Esophagus squamous epithelium (tissue), 5 donors: ENCODE measurements at places on chromosomes 6 and 20.

- no peak for DNase-seq
Measured at GRCh38 chr6:154570505-154570904, 60.0 kb upstream of the CNKSR3 start.

DNA sequence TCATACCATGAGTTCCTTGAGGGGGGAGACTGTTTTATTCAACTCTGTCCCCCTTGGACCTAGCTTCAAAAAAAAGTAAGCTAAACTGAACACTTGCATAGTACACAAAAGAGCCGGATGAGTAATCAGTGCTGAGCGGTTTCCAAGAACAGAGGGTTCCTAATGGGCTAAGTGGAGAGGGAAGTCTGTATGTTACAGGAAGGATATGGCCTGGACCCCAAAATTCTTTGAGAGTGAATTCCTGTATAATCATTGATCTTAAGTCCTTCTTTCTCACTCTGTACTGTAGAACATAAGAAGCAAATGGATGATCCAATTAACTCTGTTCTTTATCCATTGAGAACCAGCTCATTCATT lies 324.7 kb upstream of the CNR1 start:
- no peak for DNase-seq

GRCh38 chr20:31719644-31720485 lies 2.8 kb downstream of the BCL2L1 start:
- no peak for DNase-seq

DNA sequence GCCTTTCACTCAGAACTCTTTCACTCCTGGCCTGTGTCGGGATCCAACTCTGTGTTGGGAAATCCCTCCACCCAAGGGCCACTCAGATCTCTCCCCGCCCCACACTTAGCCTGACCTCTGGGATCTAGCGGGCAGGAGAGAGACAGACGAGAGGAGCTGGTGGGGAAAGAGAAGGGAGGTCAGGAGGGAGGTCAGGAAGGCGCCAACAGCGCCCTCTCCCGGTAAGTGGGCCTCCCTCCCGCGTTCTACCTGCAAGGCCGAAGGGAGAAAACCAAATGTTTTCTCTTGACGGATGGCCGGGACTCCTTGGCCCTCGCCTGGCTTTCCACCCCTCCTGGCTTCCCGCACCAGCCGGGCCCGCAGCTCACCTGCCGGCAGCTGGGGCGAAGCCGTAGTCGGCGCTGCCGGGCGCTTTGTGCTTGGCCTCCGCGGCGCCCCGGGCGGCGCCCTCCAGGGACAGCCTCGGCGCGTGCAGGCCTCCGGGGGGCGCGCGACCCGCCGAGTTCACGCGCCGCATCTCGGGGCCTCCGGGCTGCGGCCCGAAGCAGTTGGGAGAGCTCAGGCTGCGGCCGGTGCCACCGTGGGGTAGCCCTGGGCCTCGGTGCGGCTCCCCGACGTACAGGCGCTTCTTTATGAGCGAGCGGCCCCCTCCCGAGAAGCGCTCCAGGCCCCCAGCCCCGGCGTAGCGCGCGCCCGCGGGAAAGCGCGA lies 38.2 kb downstream of the C6orf132 start:
- no peak for DNase-seq

GRCh38 chr6:127539272-127539671 lies 20.1 kb upstream of the MTCL3 start:
- DNase-seq: no peak

DNA sequence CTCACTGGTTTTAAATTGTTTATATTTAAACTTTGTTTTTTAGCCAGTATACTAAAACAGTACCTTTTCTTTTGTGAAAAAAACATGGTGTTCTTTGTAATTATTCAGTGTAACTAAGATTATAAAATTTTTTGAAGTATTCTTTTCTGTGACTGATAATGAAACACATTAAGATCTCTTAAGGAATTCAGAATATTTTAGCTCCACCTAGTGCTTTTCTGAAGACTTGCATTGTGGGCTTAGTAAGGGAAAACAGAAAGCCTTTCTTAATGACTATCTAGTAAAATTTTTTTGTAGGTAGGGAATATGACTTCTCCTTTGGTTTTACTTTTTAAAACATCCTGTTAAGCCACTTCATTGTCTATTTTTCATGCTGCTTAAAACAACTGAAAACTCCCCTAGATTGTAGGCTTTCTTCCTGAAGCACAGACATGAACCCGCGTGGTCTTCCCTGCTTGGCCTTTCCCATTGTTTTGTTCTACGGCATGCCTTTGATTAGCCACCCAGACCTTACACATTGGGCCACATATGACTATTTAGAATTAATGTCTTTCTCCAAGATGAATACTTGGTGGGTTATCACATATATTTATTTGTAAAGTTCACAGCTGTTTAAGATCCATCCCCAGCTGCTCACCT lies 72.1 kb downstream of the AFDN start:
- DNase-seq: no peak

DNA sequence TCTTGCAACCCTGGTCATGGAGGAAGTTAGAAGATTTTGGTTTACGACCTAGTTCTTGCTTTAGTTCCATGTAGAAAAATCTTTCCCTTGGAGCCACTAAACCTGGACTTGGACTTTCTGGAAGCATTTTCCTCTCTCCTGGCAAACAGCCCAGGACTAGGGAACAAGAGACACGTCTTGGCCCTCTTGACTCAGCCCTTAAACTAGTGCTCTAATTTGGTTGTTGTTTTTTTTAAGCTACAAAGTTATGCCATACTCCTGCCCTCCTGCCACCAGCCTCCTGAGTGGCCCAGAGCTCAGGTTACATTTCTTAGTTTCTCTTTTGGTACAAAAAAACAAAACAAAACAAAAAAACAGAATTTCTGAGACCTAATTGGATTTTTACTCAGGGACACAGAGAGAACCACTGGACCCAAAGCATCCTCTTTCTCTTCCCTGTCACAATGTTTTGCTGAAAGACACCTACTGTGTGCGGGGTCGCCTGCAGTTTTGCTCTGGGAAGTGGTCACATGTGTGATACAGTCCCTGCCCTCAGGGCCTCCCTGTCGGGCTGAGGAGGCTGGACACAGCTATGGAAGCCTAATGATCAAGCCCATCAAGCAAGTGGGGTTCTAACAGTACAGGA lies 32.3 kb upstream of the SCUBE3 start:
- DNase-seq: no peak

DNA sequence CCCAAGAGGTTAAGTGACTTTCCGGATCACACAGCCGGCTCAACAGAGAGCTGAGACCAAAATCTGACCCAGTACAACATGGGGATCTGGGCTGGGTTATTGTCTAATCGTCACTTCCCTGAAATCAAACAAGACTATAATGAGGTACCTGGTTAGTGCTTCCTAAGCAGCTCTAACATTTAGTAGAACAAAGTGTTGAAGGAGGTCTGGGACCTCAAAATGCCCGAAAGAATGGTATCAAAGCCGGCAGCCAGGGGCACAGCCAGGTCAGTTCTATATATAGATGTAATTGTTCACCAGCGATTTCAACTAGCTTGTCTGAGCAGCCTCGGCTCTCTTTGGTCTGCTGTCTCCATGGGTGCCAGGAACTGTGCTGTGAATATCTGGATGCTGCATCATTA lies 245.5 kb upstream of the ECI2 start:
- no peak for DNase-seq

DNA sequence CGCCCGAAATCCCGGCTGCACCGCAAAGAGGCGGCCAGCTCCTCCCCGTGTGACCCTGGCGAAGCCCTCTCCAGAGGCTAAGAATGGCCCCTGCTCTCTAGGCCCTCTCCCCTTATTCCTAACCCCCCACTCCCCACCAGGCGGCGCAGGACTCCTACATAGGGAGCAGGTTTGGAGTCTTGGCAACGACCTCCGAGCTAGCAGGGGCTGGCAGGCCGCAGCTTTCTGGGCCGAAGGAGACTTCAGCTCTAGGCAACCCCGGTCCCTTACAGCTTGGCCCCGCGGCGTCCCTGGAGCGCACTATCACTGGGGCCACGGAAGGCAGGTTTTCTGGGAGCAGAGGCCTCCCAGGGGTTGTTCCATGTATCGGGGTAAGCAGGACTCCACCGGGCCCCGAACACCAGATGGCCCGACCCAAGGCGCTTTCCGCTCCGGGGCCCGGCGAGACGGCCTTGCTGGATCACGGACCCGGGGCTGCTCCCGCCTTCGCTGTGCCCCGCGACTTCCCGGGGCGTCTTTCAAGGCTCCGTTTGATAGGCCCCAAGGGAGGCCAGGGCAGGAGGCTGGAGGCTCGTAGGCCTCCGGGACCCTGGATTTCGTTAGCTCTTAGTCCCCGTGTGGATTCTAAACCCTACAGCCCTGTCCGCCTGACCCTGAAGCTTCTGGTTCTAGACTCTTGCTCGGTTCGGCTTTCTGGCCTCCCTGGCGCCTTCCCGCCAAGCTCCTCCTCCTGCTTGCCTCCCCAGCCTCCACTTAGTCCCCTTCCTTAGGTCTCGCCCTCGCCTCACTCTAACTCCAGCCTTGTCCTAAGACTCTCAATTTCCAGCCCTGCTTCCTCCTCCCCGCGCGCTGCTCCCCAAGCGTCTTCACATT lies 1.9 kb downstream of the SLC32A1 start:
- no peak for DNase-seq

GRCh38 chr20:50250679-50251382 lies 60.2 kb downstream of the CEBPB start:
- no peak for DNase-seq

GRCh38 chr20:38430679-38431325 lies 4.3 kb downstream of the SNHG17 start:
- no peak for DNase-seq

GRCh38 chr6:52591832-52592231 lies 15.0 kb upstream of the TRAM2 start:
- no peak for DNase-seq

DNA sequence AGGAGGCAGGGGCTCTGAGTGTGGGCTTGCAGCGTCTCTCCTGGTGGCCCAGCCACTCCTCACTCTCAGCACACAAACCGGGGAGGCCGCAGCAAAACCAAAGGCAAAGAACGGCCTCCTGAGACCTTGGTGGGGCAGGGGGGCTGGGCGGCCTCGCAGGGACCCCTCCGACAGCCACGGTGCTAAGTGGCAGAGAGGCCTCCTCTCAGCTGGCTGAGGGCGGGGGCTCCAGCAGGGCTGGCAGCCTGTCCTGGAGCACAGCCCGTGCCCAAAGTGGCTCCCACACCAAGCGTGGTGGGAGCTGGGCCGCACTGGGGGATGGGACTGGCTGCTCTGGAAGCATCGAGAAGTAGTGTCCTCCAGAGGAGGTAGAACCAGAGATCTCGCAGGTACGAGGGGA lies 334.4 kb downstream of the QKI start:
- DNase-seq: no peak

DNA sequence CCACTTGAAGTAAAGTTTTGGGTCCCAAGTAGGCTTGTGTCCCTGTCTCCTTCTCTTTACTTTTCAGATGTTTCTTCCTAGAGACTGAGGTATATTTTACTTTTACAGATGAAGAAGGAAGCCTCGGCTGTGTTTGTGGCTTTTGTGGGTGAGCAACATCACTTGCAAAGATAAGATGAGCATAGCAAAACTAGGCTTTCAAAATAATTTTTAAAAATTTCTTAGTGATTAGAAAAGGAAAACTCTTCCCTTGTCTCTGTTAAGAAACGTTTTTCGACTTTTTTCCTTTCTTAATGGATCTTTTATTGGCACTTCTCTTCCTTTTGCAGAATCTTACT lies 7.6 kb downstream of the PTPN1 start:
- no peak for DNase-seq

GRCh38 chr6:106380407-106380806 lies 19.9 kb downstream of the CRYBG1 start:
- no peak for DNase-seq

DNA sequence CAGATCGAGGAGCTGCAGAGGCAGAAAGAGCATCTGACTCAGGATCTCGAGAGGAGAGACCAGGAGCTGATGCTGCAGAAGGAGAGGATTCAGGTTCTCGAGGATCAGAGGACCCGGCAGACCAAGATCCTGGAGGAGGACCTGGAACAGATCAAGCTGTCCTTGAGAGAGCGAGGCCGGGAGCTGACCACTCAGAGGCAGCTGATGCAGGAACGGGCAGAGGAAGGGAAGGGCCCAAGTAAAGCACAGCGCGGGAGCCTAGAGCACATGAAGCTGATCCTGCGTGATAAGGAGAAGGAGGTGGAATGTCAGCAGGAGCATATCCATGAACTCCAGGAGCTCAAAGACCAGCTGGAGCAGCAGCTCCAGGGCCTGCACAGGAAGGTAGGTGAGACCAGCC lies 26.2 kb downstream of the C20orf173 start:
- no peak for DNase-seq

GRCh38 chr20:60817891-60818290 lies 434.2 kb upstream of the CDH4 start:
- no peak for DNase-seq

DNA sequence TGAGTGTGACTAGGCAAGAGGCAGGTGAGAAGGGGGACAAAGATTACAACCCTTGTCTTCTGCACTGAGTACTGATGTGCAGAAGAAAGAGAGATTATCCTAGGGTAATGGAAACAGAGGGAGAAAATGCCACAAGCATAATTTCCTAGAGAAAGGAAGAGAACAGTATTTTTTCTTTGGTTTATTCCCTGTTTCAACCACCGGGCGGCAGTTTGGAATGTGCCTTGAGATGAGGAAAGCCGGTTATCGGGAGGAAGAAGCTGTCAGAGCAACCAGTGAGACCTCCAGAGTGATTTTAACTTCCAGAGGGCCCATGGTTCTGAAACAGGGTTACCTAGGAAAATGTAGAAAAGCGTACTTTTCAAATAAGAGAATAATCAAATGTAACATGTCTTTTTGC lies 121.4 kb downstream of the REV3L start:
- no peak for DNase-seq

- DNase-seq: no peak
Measured at GRCh38 chr6:133396984-133397348, 155.8 kb downstream of the EYA4 start.

- DNase-seq: no peak
Measured at GRCh38 chr20:41011551-41012067, 17.0 kb upstream of the TOP1 start.

DNA sequence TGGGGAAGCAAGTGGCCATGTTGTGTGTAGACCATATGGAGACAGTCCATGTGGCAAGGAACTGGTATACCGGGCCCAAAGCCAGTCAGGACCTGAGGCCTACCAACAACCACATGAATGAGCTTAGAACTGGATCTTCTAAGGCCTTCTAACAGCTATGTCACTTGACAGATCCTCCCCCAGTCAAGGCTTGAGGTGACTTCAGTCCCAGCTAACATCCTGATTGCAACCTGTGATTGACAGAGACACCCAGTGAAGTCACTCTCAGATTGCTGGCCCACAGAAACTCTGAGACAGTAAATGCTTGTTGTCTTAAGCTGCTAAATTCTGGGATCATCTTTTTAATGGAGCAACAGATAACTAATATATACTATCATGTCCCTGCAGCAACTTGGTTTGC lies 32.9 kb downstream of the AHI1 start:
- DNase-seq: no peak
